ENCODE measurements at places on chromosomes 1 and 21.

DNA sequence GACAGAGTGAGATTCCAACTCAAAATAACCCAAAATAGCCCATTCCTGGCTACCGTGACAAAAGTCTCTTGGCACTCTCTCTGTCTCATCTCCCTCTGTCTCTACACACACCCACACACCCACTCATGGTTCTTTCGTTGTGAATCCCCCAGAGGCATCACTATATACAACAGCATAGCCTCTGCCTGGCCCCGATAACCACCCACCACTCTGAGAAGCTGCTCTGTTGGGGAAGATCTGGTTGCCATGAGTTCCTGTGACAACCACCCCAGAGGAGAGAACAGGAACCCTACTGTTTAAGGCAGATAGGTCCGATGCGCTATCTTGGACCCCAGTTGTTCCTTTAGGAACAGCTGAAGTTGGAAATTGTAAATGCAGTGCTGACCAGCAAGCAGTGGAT, 70.4 kb upstream of the LYST start:
- DNase-seq = no peak

- no peak for DNase-seq
These were observed 17.8 kb upstream of the HSD17B7 start for GRCh38 chr1:162772571-162773154.

DNA sequence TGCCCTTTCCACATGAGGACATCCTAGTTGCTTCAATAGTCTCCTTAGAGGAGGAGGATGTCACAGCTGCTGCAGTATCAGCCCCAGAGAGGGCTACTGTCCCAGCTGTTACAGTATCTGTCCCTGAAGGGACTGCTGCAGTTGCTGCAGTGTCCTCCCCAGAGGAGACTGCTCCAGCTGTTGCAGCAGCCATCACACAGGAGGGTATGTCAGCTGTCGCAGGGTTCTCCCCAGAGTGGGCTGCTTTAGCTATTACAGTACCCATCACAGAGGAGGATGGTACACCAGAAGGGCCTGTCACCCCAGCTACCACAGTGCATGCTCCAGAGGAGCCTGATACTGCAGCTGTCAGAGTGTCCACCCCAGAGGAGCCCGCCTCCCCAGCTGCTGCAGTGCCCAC, 78.5 kb upstream of the BMP8A start:
- DNase-seq = no peak

- no peak for DNase-seq
These were observed 13.8 kb upstream of the FGR start for GRCh38 chr1:27648602-27649305.

DNA sequence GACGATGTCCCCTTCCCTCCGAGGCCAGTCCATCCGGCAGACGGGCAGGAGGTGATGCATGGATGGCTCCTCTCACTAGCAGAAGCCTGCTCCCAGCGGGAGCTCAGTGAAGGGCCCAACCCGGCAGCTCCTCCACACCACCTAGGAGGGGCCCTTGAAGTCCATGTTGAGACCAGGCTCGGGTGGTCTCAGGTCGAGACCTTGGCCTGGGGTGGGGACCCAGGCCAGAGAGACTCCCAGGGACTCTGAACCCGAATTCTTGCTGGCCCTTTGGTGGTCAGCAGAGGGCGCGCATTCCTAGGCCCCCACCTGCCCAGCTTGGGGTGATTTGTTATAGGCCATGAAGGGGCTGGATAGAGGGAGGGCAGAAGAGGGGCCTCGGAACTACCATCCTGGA, 642 bp upstream of the NT5C1A start:
- no peak for DNase-seq

- no peak for DNase-seq
These were observed 197.4 kb downstream of the LBR start for GRCh38 chr1:225230483-225230882.

DNA sequence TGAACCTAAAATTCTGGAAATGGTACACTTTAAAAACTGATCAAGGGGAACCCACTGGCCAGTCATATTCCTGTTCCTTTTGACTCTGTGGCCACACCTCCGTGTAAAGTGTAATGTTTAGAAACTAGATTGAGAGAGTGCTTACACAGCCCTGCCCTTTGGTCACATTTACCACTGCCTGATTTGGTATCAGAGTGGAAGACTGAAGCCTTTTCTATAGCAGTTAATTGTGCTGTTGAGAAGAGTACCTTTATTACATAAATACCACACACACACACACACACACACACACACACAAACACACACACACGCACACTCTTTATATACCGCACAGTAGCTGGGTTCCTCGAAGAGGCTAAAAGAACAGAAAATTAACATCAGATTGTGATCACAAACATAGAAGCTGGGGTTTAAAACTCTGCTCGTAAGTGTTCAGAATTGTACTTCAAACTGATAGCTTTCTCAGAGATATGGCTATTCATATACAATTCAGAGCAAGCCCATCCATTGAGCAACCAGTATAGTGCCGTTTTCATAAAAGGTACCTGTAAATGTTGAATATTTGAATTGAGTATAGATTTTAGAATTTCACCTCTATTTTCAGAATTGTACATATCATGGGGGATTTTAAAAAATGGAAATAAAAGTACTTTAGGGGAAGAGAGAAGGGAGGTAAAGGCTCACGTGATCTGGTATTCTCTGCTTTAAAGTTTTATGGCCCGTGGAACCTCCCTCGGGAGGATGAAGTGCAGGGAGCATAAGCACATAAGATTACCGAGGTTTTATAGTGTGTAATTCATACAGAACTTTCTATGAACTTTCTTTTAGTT, 37.5 kb downstream of the CAMTA1 start:
- no peak for DNase-seq

DNA sequence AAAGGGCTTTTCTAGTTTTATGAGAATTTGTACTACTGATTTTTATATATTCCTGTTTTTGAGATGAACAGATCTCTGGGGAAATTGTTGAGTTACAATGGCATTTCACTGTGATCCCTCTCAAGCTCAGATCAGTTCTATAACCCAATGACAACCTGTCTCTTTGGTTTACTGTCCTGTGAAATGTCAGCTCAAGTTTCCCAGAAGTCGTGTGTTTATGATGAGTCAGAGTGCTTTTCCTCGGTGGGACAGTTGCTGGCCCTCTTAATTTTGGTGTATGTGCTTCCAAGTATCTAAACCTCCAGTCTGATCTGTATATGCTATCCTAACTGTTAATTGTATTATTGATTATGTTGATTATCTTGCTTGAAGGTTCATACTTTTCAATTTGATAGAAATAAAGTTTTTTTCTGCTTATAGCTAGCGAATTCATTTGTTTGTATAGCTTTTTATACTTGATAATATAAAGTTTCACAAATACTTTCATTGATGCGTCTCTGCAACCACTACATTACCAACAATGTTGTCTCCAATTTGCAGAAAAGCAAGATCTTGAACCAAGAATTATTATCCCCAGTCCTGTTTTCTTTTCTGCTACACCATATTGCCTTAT, 77.5 kb upstream of the DNAJC6 start:
- no peak for DNase-seq

DNA sequence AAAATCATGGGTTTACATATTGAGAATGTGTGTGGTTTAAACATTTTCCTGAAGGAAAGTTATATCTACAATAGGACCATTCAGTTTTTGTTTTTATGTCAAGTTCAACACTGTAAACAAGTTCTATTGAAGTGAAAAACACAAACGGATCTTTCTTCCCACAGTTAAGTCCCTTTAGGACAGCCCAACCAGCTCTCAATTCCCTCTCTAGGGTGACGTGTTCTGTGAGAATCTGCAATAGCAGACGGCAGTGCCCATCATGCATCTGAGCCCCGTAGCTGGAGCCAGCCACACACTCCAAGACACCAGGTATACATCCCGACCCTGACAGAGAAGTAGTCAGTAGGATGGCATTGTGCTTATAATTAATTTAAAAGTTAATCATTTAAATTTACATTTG, 26.3 kb upstream of the IVNS1ABP start:
- DNase-seq = no peak

DNA sequence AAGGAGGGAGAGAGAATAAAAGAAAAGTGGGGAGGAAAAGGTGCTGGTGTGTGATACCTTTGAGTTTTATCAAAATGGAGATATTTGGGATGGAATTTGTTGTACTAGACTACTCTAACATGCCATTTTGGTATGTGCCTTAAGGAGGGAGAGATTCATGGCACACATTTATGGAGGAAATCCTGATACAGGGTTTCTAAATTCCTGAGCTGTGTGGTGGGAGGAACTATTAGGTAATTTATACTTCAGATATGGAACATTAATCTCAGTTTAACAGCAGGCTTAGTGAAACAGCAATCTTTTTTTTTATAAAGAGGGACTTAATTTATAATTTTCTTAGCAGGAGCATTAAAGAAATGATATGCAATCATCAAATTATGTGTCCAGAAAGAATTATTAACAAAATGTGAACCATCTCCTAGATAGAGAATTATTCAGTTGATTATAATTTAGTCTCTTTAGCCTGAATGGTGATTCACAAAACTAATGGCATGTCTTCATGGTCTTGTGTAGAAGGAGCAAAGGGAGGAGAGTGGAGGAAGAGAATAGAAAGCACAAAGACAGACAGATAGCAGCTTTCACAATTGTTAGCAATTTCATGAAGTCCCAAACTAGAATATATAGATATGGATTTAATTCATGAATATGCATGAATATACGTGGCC, 301.6 kb downstream of the HLX start:
- DNase-seq = no peak

DNA sequence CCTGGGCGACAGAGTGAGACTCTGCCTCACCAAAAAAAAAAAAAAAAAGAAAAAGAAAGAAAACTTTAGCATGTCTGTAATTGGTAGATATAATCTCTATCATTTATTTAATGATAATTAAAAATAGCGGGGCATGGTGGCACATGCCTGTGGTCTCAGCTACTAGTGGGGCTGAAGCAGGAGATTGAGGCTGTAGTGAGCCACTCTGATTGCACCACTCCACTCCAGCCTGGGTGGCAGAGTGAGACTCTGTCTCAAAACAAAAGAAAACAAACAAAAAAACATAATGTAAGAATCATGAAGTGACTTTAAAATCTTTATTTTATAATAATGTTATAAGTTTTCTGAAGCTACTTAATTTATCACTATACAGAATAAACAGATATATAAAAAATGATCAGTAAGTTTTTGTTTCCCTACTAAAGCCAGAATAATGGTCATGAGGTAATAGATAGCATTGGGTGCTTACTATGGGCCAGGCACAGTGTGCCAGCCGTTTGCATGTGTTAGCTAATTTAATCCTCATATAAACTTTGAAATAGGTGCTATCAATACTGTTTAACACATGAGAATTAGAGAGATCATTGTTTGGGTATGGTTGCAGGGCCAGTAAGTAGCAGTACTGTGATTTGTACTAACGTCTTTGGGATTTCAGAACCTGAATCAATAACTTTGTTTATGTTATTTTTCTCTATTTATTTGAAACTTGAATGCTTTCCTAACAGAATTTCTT, 23.8 kb downstream of the CLIC4 start:
- DNase-seq = no peak

DNA sequence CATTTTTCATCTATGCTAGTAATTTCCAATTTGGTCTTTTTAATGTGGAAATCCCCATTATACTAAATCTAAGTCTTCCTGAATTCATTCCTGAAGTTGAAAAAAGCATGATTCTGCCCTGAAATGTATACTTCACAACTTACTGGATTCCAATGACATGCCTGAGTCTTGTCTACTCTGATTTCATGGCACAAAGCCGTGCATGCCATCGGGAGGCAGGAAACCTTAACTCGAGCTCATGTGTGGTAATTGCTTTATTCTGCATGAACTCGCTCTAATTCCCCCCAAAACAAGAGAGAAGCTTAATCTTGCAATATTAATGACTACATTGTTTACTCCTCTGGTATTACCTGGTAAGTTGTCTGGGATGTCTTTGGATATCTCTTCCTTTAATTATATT, 39.6 kb upstream of the PBX1 start:
- no peak for DNase-seq

DNA sequence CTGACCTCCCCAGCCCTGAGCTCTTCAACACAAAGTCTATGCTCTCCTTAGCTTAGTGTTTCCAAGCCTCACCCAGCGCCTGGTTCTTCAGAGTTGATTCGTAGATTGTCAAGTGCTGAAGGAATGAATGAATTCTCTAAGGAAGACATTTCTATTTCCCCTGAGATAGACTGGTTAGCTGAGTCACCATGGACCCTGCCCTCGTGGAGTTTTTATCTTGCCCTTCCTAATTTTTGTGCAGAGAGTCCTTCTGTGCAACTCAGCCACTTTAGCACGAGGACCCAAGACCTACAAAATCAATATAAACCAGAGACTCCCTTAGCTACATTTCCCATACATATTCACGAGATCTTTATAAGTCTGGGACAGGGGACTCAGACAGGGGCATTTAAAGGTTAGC, 2.6 kb upstream of the CD244 start:
- no peak for DNase-seq

DNA sequence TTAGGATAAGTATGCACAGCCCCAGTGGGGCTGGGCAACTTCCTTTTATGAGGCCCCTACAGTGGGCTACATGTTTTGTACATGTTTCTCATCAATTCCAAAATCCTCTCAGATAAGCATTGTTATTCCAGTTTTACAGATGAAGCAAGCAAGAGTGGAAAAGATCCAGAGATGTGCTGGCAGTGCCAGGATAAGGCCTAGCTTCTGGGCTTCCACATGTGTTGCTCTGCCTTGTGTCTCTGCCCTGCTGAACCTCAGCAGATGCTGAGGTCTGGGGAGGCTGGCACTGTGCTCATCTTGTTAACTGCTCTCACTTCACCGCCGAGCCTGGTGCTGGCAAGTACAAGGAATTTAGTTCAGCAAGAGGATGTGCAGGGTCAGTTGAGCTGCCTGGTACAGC, 202.1 kb downstream of the TRABD2B start:
- no peak for DNase-seq

GRCh38 chr1:107991371-107992066, 26.5 kb upstream of the VAV3 start:
- no peak for DNase-seq

DNA sequence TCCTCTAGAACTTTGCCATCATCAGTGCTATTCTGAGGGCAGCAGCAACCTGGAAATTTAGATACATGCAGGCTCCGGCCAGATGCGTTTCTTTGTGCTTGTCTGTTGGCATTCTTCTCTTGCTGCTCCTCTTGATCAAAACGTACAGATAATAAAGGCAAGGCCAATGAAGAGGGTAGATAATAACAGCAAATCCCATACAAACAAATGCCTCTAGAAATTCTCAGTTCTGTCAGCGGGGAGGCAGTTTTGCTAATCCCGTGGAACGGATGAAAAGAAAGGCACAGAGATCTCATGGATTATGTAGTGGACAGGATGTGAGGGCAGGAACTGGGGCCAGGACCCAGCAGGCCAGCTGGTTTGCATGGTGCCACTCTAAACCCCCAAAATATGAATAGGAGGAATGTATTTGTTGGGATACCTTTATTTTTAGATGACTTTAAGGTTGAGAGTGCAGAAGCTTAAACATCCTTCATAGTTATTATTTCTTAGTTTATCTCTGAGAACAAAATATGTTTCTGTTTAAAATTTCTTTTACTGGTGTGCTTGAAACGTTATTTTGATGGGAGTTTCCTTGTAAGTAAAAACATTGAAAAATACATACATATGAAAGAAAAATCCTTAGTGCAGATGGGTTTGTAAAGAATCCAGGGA, 1.5 kb downstream of the ITSN1 start:
- no peak for DNase-seq

- no peak for DNase-seq
These were observed 40.5 kb upstream of the TARBP1 start for GRCh38 chr1:234519506-234519905.

GRCh38 chr1:11701551-11701961, 10.0 kb downstream of the DRAXIN start:
- DNase-seq = peak; percentile 66

GRCh38 chr1:157540852-157541251, 11.5 kb downstream of the FCRL5 start:
- DNase-seq = no peak

Measured in amygdala (tissue), 56 donors.